ENCODE measurements at places on chromosomes 16 and 17.

DNA sequence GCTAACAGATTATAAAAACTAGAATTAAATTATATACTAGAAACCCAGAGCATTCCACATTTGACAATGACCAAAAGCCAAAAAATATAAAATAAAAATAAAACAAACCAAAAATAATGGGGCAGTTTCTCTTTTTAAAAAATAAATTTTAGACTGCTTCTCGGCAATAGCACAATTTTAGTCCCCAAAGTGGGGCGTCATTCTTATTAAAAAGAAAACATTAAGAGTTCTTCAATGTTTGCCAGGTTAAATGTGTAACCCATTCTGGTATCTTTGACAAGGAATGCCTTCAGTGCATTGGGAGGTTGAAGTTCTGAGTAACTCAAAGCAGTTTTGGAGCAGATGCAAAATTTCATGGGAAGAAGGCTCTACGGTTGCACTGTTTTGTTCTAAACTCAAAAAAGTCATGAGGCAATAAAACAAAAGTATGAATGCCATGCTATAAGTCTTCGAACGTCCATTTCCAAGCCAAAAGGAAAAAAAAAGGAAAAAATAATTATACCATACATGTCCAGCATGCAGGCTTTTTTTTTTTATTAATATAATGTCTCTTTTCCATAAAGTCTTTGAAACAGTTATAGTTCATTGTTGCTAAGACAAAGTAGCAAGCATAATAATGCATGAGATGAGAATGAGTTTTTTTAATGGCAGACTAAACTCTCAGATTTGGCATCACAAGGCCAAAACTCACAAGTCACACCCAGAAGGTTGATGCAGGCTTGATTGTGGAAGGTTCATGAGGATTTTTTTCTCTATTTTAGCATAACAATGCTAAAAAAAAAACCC, 3.1 kb downstream of the MAF start:
- no peak overlapping the region for H3K27ac ChIP-seq
- H3K27me3 ChIP-seq = peaks cover 30% of the 10 kb centered on the region
- H3K36me3 ChIP-seq = no peaks in the 10 kb centered on the region
- peak overlapping the region; percentile 78 for H3K4me3 ChIP-seq

DNA sequence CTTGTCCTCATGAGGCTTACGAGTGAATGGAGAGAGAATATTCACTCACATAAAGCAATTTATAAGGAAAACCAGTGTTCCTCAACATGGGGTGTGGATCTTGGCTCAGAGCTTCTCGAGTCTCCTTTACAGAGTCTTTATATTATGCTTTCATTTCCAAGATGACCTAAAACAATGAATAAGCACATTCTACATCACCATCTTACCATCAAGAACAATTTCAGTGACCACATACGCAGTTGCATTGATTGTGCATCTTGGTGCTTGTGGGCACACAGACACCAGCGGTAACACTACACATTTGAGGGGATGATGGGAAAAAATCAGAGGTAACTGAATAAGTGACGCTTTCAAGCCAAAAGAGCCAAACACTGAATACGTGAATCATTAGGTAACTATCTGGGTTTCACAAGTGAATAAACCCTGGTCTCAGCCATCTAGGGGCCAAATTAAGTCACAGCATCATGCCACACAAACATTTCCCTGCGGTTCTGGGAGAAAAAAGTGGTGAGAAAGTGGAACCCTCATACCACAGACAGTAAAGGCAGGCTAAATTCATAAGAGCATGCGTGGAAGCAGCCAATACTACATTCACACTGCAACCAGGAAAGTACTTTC, 9.4 kb downstream of the CWC25 start:
- H3K4me3 ChIP-seq = no peak overlapping the region
- peaks cover 17% of the 10 kb centered on the region for H3K36me3 ChIP-seq
- DNase-seq = no peak
- H3K27ac ChIP-seq = no peak overlapping the region
- no peaks in the 10 kb centered on the region for H3K4me1 ChIP-seq
- no peaks in the 10 kb centered on the region for H3K27me3 ChIP-seq

DNA sequence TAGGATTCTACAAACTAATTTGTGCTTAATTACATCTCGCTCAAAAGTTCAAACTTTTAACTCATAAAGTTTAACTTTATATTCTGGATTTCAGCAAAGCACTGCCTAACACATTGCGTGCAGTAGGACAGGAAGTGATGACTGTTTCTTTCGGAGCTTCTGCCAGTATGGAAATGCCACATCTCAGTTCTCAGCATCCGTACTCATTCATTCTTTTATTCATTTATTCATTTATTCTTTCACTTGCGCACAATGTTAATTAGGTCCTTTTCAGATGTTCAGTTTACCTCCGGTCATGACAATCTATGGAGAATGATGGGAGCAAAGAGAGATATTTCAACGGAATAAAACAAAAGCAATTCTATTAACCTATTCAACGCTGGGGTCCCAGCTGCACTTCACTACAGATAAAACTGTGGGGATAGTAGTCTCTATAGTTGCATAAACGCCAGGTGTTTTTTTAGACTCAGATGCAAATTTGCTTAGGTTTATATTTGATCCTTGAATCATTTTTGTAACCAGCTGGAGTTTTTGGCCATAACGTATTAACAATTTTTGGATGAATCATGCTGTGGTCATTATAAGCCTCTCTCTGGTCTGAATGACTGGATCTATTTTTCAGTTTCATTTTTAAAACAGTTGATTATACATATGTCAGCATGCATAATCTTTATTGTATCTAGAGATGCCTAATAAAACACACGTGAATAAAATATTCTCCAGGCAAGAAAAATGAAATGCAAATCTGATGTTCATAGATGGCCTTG, 143.9 kb downstream of the KCNJ2 start:
- H3K27me3 ChIP-seq = no peaks in the 10 kb centered on the region
- H3K27ac ChIP-seq = no peak overlapping the region
- peaks cover 5% of the 10 kb centered on the region for H3K4me1 ChIP-seq
- H3K36me3 ChIP-seq = no peaks in the 10 kb centered on the region

- peak within 1 kb of the TSS; percentile 91 for H3K27ac ChIP-seq
- peak within 1 kb of the TSS; percentile 78 for H3K4me3 ChIP-seq
- H3K27me3 ChIP-seq = peaks cover 1% of the 10 kb centered on the region
These were observed at the start of gene CKLF for GRCh38 chr16:66552286-66553177. Gene CKLF, plus strand, starts transcription at chr16:66552576. Its CDS starts 140 bp downstream, at chr16:66552716.

DNA sequence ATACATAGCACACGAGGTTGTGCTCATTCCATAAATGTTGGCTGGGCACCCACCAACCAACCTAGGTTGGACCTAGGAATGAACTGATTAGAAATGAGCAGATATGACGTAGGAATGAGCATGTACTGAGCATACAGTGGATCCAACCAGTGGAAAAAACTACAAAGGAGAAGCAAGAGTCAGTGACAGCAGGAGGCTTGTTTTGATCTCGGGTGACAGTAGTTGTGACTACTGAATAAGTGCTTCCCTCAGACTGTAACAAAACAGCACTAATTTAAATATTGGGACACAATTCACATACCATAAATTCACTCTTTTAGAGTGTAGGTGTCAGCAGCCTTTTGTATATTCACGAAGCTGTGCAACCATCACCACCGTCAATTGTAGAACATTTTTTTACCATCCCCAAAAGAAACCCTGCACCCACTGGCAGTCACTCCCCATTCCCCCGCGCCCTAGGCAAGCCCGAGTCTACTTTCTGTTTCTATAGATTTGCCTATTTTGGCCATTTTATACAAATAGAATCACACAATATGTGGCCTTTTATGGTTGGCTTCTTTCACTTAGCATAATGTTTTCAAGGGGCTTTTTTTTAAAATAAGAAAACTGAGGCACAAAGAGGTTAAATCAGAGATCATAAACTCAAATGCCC, 7.0 kb downstream of the VAC14 start:
- no peaks in the 10 kb centered on the region for H3K4me1 ChIP-seq
- no peak overlapping the region for H3K4me3 ChIP-seq
- H3K36me3 ChIP-seq = peaks cover 5% of the 10 kb centered on the region
- DNase-seq = no peak

GRCh38 chr17:52419229-52419641, 260.7 kb upstream of the CA10 start:
- no peak overlapping the region for H3K27ac ChIP-seq
- H3K4me3 ChIP-seq = no peak overlapping the region
- peaks cover 2% of the 10 kb centered on the region for H3K4me1 ChIP-seq
- DNase-seq = no peak
- no peaks in the 10 kb centered on the region for H3K36me3 ChIP-seq

DNA sequence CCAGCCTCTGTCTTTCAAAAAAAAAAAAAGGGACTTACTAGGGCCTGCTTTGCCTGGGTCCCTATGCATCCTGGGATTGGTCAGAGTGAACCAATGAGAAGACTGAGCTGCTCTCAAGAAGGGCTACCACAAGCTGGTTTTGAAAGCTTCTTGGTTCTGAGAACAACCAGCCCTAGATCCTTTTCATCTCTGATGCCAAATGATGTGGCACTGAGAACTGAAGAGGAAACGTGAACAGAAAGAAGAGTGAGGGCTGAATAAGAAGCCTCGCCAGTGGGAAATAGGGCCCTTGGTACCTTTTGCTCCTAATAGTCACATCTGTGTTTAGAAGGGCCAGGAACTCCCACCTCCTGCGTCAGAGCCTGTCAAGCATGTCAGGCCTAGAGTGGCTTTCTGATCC, 10.7 kb downstream of the TACO1 start:
- no peak for DNase-seq
- H3K27ac ChIP-seq = no peak overlapping the region
- H3K27me3 ChIP-seq = no peaks in the 10 kb centered on the region
- H3K36me3 ChIP-seq = peaks cover 13% of the 10 kb centered on the region

- H3K4me3 ChIP-seq = no peak overlapping the region
- H3K27ac ChIP-seq = no peak overlapping the region
- peaks cover 3% of the 10 kb centered on the region for H3K36me3 ChIP-seq
- no peak for DNase-seq
These were observed 29.4 kb downstream of the TANC2 start for GRCh38 chr17:62995377-62995885.

DNA sequence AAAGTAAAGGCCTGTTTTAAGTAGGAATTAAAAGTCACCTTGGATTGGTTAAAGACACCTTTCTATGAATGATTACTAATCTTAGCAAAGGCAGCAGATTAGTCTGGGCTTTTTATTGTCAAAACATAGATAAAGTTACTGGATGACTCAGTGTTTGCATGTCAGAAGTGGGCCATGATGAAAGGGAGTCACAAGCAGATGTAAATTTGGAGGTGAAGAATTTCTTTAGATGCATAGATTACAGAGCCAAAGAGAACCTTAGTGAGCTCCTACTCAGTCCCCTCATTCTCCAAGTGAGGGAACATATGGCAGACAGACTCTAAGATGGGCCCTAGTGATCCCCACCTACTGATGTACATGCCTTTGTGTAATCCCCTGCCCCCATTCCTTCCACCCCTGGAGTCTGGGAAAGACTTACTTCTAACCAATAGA, 124.5 kb downstream of the HS3ST3A1 start:
- no peaks in the 10 kb centered on the region for H3K27me3 ChIP-seq
- no peak for DNase-seq
- no peak overlapping the region for H3K27ac ChIP-seq
- peaks cover 13% of the 10 kb centered on the region for H3K36me3 ChIP-seq

- H3K27ac ChIP-seq = peak overlapping the region; percentile 23
- DNase-seq = no peak
- H3K4me3 ChIP-seq = no peak overlapping the region
- H3K27me3 ChIP-seq = no peaks in the 10 kb centered on the region
These were observed 13.3 kb upstream of the CAVIN1 start for GRCh38 chr17:42436391-42436790.

GRCh38 chr17:16913463-16913862, 58.5 kb downstream of the TNFRSF13B start:
- H3K4me3 ChIP-seq = no peak overlapping the region
- peaks cover 7% of the 10 kb centered on the region for H3K4me1 ChIP-seq
- no peak for DNase-seq
- no peaks in the 10 kb centered on the region for H3K36me3 ChIP-seq
- H3K27me3 ChIP-seq = no peaks in the 10 kb centered on the region

GRCh38 chr16:87580855-87581261, 21.4 kb upstream of the JPH3 start:
- H3K27ac ChIP-seq = no peak overlapping the region
- no peak overlapping the region for H3K4me3 ChIP-seq
- H3K36me3 ChIP-seq = no peaks in the 10 kb centered on the region
- peaks cover 7% of the 10 kb centered on the region for H3K4me1 ChIP-seq
- no peak for DNase-seq
- no peaks in the 10 kb centered on the region for H3K27me3 ChIP-seq

GRCh38 chr16:50597563-50598255, 49.5 kb downstream of the NKD1 start:
- peak overlapping the region; percentile 37 for H3K27ac ChIP-seq
- no peak overlapping the region for H3K4me3 ChIP-seq
- DNase-seq = no peak
- peaks cover 2% of the 10 kb centered on the region for H3K36me3 ChIP-seq

DNA sequence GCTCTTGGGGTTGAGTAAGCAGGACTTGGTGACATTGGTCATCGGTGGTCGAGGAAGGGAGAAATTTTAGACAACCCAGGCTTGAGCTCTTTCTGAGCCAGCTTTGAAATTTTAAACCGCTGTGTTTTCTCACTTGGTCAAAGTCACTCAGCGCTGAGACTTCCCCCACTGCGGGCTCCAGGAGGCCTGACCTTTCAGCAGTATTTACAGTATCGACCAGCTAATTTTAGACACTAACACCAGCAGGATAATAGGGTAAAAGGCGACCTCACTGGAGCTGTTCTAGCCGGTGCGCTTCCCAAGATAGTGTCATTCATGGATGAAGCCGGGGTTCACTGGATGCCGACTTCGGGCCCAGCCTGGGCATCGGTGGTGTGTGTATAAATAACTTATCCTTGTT, 29.7 kb upstream of the WSCD1 start:
- H3K36me3 ChIP-seq = no peaks in the 10 kb centered on the region
- H3K27me3 ChIP-seq = peaks cover 25% of the 10 kb centered on the region
- no peak overlapping the region for H3K27ac ChIP-seq
- H3K4me3 ChIP-seq = no peak overlapping the region
- DNase-seq = no peak

- no peak for DNase-seq
- no peaks in the 10 kb centered on the region for H3K27me3 ChIP-seq
- no peak overlapping the region for H3K4me3 ChIP-seq
- peaks cover 12% of the 10 kb centered on the region for H3K4me1 ChIP-seq
- H3K27ac ChIP-seq = no peak overlapping the region
These were observed 34.8 kb downstream of the ASIC2 start for GRCh38 chr17:33258296-33258695.

DNA sequence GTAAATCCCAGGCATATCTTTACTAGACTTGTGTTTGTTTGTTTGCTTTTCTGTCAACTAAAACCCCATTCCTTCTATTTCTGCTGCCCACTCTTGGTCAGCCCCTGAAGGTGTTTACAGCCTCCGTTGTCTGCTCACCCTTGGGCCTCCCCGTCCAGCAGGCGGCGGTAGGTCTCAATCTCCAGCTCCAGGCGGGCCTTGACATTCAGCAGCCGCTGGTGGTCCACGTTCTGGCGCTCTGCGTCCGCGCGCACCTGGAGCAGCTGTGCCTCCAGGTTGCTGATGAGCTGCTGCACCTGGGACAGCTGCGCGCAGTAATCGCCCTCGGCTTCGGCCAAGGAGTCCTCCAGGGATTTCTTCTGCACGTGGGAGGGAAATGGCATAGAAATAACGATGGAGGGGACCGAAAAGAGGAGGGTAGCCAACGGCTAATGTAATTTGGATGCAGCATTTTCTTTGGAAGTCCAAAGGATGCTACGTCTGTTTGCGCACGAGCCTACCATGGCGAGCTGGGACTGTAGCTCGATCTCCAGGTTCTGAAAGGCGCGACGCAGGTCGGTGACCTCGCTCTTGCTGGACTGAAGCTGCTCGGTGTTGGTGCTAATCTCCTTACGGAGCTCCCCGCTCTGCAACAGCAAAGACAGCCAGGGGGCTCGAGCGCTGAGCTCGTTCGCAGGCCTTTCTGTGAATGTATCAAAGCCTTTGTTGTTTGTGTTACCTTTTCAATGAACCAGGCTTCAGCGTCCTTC, 3.9 kb downstream of the KRT12 start:
- H3K4me3 ChIP-seq = no peak overlapping the region
- H3K27ac ChIP-seq = no peak overlapping the region
- peaks cover 2% of the 10 kb centered on the region for H3K27me3 ChIP-seq
- DNase-seq = no peak
- no peaks in the 10 kb centered on the region for H3K36me3 ChIP-seq

Measured in mesothelial cell of epicardium (in vitro differentiated cells).